ENCODE measurements at places on chromosomes 3 and 15.

GRCh38 chr3:61381745-61382392, 130.6 kb upstream of the FHIT start:
- DNase-seq = peak; percentile 62

DNA sequence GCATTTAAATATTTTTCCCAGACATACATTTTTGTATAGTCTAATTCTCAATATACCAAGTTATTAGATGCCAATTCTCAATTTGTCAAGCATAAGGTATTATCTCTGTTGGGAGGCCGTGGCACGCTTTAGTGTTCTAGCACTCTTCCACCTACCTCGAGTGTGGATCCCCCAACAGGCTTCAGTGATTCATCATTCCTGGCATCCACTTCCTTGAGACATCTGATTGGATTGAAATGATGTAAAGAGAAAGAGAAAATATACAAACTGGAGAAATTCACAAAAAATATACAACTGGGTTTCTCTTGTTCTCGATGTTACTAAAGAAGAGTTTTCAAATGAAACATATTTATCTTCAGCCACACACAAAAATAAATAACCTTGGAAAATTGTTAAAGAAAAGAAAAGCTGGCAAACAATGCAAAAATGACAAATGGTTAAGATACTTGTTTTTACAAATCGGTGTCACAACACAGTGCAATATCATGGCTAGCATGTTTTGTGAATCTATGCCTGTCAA, 218.0 kb upstream of the CDIN1 start:
- no peak for DNase-seq

GRCh38 chr3:18378218-18378617, 46.9 kb downstream of the SATB1 start:
- no peak for DNase-seq

DNA sequence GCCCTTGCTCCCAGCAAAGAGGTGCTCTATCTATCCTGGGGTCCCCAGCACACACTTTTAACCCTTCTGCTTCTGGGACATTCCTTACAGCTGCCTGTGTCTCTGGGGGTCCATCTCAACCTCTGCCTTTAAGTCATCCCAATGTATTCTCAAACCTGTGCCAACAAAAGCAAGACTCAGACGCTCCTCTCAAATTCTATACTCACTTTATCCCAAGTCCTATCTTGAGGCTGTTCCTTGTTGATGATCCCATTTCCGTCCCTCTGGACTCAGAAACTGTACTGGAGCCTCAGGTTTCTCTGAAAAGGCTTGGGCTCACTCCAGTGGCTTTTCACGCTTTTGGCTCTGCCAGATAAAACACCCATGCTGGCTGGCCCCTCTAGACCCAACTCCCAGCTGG, 69.7 kb downstream of the XXYLT1 start:
- DNase-seq = no peak

DNA sequence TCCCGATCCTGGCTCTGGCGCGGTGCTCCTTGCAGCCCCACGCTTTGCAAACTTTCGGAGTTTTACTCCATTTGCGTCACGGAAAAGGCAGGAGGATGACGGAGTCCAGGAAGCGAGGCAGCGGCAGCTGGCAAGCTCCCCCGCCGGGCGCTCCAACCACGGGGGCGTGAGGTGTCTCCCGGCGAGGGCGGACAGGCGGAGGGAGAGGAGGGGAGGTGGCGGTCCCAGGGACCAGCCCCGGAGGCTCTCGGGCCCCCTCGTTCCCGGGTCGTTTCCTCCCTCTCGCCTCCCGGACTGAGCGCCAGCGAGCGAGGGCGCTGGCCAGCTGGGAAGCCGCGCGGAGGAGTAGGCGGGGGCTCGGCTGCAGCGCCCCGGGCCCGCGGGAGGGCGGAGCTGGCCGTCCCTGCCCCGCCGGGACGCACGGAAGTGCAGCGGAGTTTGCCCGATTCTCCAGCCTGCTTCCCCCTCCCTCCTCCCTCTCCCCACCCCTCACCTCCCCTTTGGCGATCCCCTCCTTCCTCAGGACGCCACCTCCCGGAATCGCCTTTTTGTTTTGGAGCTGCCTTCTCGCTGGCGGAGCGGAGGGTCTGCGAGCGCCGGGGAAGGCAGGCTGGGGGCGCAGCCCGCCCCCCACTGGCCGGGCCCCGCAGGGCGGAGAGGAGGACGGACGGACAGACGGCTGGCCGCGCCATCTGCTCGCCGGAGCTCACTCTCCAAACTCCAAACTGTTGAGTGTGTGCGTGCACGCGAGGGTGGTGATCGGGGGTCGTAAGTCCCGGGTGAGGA, at the start of gene SNX33:
Gene SNX33 (plus strand): TSS at position 543 of the 786 bp plus-strand sequence. CDS start 1,191 bp downstream, outside the sequence.
- peak; percentile 65 for DNase-seq

DNA sequence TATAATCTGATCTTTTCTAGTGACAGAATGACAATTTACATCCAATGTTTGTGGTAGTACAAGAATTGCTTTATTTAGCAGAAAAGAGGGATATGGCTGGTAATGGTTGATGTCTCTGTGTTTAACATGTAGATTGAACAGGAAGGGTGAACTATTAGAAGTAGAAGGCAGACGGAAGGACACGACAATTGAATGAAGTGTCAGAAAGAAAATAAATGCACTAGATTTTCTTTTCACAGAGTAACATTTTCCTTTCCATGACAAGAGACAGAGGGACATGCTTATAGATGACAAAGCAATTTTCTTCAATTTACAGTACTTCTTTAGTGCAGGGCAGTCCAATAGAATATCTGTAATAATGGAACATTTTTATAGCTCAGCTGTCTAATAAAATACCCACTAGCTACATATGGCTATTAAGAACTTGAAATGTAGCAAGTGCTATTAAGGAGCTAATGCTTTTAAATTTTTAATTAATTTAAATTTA, 48.9 kb upstream of the MBNL1 start:
- no peak for DNase-seq

GRCh38 chr3:39141171-39141995, 12.0 kb downstream of the CSRNP1 start:
- DNase-seq = no peak
